ENCODE measurements at places on chromosomes 1 and 21. TPM values are rescaled to one million over a fixed set of nuclear protein-coding genes. Genes with fewer than 3 reads are reported as not detected.

Gene SPTA1
- total RNA-seq, result 4.7 TPM

Gene HMCN1
- total RNA-seq, result 16.5 TPM

Gene NENF
- total RNA-seq, result 142 TPM

Gene VAV3
- 13.6 TPM for total RNA-seq

Gene TMEM240
- 10.2 TPM for total RNA-seq

Gene CLCA1
- 0.10 TPM for total RNA-seq

Gene PTPN22
- 3.1 TPM for total RNA-seq

Gene IQGAP3
- total RNA-seq, result 7.3 TPM

Gene C4BPA
- not detected for total RNA-seq

Gene PYHIN1
- total RNA-seq, result not detected

Gene KRTAP20-3
- total RNA-seq, result not detected

Gene CYP4A11
- 0.69 TPM for total RNA-seq

Gene IGSF3
- total RNA-seq, result 52.4 TPM

Gene NES
- 37.9 TPM for total RNA-seq

Gene ZNF695
- total RNA-seq, result 3.8 TPM

Gene MAP3K6
- total RNA-seq, result 5.8 TPM

Measured in spinal cord (tissue), 10 donors.